Posterior vena cava (tissue), 2 donors: ENCODE measurements at places on chromosomes 4 and X.
A peak's percentile ranks its signal among the peaks of the same experiment; 100 is the strongest.

- DNase-seq: peak; percentile 50
These were observed 99.5 kb upstream of the NKX1-1 start for GRCh38 chr4:1505511-1506460.

DNA sequence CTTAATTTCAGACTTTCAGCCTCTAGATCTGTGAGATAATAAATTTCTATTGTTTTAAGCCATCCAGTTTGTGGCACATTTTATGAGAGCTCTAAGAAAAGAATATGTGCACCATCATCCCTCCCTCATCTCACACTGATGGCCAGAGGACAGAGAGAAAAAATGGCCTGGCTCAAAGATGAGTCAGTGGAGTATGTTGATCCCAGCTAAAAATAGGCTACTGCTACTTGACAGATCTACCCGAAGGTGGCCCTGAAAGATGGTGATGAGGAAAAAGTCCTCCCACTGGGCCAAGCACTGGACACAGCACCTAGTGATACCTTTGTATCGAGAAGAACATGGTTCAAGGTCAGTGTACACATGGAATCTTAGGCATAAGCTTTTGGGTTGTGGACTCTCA, 38.2 kb upstream of the DCTD start:
- DNase-seq: no peak

DNA sequence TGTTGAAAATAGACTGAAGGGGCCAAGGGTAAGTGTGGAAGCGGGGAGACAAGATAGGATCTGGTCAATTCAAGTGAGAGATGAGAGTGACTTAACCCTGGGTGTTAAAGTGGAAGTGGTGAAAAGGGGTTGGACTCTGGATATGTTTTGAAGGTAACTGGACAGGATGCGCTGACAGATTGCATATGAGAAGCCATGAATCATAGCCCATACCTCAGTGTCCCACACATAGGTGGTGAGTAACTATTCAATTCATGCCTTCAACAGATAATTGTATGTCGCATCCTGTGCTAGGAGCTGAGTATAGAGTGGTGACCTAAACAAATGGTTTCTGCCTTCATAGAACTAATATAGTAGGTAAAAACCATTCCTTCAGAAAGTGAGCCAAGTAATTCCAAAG, 76.7 kb downstream of the KLHL34 start:
- no peak for DNase-seq

DNA sequence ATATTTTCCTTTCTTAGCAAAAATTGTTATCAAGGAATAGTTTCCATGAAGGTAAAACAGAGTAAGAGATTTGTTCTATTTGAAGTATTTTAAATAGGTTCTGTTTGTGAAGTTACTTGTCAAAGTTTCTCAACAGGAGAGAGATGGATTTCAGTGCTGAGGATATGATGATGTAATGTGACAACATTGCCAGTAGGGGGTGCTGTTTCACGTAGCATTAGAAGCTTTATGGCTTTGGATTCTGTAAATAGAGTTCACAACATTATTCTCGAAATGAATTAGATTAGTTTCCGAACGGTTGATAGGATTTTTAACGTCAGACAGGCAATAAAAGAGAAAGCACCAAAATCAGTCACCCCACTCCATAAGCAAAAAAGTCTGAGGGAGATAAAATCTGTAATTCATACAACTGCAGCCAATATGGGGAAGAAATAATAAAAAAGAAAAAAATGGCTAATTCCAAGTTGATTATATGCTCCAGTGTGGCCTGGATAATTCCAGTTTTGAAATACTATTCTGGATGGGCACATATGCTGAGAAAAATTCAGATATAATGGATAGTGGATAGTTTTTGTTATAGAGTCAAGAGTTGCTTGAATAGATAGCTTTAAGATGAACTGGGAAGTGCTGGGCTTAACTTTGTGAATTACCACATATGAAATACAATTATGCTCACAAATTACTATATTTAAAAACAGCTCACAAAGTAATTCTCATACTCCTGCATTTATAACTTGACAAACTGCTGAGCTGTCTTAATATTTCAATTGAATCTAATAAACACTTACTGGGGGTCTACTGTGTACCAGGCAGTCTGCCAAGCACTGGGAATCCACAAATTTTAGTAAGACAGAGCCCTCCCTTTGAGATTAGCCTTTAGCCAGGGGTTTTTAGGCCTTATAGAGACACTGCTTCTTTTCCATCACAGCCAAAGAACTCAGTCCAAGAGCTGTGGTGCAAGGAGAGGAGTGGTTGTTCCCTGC, 109.1 kb downstream of the GPAT3 start:
- DNase-seq: no peak

GRCh38 chr4:102734116-102734515, 26.7 kb downstream of the MANBA start:
- no peak for DNase-seq

DNA sequence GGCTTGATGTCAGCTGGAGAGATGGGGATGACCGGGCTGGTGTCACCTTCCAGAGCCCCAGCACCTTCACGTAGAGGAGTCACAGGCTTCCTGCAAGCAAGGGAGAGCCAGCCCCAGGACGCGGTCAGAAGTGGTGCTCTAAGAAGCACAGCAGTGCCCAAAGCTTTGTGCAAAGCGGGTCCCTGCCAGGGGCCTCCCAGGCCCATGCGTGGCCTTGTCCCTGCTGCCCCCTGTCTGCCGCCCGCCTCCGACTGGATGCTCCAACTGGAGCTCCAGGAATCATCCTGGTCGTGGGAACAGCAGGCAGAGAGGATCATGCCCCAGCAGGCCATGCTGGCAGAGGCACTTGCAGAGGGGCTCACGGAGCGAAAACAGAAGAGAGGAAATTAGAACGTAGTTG, 40.1 kb upstream of the LRPAP1 start:
- DNase-seq: no peak

DNA sequence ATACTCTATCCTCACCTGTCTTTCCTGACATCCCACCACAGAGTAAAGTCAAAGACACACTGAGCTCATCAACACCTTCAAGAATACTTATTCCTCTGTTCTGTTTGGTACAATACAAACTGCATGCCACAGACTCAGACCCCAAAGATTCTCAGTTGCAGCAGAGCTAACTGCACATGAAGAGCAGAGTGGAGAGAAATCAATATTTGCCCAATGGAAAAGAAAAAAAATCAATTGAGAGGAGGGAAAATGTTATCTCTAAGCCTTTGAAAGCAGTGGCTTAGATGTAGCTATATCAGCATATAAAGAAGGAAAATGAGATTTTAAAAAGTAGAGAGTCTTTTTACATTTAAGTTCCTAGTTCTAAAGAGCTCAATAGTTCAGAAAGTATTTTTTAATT, 180.2 kb downstream of the NWD2 start:
- DNase-seq: no peak
